ENCODE measurements at places on chromosomes 1 and 21.

DNA sequence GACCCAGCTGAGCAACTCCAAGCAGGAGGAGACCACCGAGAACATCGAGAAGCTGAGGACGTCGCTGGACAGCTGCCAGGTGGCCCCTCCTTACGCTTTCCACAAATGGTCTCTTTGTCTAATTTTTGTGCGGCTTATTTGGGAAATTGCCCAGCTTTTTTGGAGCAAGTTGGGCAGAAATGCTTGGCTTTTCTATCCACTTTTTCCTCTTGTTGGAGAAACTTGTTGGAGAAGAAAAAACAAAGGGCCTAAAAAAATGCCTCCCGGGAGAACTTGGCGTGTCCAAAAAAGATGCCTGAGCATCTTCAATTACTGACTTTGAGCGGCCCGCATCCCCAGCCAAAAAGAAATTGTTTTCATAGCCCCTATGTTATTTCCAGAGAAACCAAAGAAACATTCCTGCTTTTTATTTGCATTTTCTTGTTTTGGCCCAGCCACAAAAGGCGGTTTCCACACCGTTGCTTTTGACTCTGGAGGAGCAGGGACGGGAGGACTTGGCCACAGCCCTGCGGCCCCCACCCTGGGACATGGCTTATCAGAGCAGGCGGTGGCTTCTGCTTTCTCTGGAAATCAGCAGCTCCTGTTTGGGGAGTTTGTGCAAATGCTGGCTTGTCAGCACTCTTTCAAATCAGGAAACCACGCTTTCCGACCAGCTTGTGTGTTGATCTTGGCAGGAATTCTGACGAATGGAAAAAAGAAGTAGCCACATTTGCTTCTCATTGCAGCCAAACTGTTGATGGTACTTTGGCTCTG lies 81.2 kb upstream of the EFHD2 start:
- DNase-seq: no peak

DNA sequence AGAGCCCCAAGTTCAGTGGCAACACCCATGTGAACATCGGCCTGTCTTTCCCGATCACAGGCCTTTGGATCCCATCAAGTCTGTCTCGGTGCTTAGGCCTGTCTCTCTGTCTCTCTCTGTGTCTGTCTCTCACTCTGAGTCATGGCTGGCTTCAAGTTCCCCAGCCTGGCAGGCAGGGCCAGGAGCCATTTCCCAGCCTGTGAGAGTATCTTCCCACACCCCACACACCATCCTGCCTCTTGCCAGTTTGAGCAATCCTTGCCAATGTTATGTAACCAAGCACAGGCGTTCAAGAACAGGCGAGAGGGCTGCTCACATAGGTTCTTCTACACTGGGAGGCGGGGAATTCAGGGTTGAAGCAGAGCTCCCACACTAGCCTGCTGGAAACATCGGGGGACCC lies 70.0 kb upstream of the TMEM51 start:
- DNase-seq: no peak

- DNase-seq: no peak
Observed at GRCh38 chr1:115293899-115294298, 44.1 kb downstream of the NGF start.

GRCh38 chr1:34101151-34101550 lies 63.9 kb downstream of the CSMD2 start:
- no peak for DNase-seq

- no peak for DNase-seq
Observed at GRCh38 chr1:31822766-31823165, 6.9 kb upstream of the SPOCD1 start.

DNA sequence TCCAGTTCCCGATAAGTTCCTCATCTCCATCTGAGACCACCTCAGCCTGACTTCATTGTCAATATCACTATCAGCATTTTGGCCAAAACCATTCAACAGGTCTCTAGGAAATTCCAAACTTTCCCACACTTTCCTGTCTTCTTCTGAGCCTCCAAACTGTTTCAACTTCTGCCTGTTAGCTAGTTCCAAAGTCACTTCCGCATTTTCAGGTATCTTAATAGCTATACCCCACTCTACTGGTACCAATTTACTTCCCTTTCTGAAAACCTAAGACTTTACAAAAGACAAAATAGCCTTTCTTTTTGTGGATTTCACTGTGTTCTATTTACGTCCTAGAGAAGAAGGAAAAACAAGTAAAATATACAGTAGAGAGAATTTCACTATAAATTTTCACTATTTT lies 147.0 kb upstream of the FMN2 start:
- DNase-seq: no peak

GRCh38 chr21:41510500-41510899 lies 2.5 kb upstream of the TMPRSS2 start:
- no peak for DNase-seq

GRCh38 chr1:66478116-66478515 lies 55.8 kb upstream of the SGIP1 start:
- DNase-seq: no peak

DNA sequence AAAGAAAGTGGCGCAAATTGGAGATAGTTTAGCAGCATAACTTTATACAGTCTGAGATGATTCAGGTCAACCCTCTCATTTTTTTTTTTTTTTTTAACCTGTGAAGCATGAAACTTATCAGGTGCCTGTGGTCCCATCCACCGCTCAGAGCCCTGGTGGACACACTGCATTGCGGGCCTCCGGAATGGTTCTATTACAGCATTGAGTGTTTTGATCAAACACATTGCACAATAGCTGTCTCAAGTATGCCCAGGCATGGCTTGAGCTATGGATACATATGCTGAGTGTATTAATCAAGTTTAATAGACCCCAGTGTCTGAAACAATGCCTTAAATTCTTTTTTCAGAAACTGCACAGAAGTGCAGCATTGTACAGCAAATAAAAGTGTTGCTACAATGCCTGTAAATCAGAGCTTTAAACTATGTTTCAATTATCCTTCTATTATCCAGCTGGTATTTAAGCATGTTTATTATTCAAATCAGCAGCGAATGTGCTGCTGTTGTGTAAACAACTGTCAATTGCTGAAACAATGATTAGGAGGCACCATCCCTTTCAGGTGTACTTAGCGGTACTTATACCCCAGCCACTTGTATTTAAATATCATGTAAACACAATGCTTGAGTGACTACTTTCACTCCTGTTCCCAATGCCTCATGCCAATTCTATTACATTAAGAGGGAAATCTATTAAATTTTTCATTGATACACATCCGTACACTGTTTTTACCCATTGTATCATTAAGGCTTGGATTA lies 456.6 kb downstream of the RPS6KC1 start:
- no peak for DNase-seq

- no peak for DNase-seq
Observed at GRCh38 chr1:14487671-14488070, 110.8 kb upstream of the KAZN start.

- no peak for DNase-seq
Observed at GRCh38 chr1:221697923-221698425, 43.9 kb downstream of the DUSP10 start.

DNA sequence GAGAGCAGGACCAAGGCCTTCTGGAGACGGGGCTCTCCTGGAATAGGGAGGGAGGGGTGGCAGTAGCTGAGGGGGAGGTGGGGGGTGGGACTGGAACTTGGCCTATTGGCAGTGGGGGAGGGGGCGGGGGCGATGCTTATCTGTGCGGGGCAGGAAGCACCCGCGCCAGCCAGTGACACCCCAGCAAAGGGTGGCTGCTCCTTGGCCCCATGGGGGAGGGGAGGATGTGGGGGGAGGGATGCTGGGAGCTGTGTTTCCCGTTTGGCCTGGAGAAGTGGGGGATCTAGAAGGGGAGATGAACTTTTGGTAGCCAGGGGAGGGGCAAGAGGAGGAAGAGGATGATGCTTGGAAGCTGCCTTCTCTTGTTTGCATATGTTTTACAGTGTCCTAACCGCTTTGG lies 11.0 kb downstream of the ZBTB7B start:
- DNase-seq: no peak
